Amniotic stem cell (primary cell): ENCODE measurements at places on chromosomes 12 and 14.
A peak's percentile ranks its signal among the peaks of the same experiment; 100 is the strongest.

DNA sequence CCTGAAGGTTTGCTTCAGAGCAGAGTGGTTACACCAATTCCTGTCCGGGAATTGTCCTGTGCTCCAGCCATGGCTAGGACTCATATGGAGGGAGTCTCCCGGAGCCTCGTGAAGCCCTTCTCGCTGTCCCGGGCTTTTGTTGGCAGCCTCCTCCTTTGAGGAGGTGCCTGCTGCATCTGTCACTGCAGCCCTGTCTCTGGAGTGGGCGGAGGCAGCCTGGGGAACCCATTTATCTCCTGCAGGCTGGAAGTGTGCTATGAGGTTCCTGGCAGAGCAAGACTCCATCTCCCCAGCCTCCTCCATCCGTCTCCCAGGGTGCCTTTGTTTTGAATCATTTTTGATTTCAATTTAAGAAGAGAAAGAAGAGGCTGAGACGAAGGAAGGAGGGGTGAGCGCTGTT is 355.3 kb downstream of the GLT1D1 start:
- DNase-seq, result no peak

DNA sequence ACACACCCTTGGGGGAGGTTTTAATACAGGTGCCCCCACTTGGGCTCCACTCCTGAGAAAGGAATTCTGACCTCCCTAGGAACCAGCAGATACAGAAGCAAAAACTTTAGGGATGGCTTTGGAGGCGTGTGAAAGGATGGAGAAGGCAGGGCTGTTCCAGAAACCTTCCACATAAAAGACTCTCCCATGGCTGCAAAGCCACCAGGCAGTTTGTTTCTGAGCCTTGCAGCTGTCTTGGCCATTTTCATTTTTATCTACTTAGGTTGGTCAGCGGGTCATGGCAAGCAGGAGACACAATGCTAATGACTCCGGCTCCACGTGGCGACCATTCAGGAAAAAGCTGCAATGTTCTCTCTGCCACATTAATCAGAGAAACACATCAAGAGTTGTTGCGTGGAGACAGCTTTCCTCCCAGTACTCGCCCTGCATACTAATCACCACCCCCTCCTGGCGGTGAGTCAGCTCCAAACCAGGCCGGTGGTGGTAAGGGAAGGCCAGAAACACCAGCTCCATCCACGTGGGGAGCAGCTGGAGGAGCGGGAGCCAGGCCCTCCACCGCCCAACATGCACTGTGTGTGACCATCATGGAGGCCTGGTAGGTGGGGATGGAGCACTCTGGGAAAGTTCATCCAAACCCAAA is 30.9 kb upstream of the IRF2BPL start:
- DNase-seq, result no peak

- DNase-seq, result no peak
Measured at GRCh38 chr12:90048918-90049317, 340.3 kb upstream of the ATP2B1 start.

GRCh38 chr12:6540181-6540877 is 6.0 kb downstream of the GAPDH start:
- DNase-seq, result peak; percentile 89

- no peak for DNase-seq
Measured at GRCh38 chr12:4145990-4146859, 127.3 kb upstream of the CCND2 start.

DNA sequence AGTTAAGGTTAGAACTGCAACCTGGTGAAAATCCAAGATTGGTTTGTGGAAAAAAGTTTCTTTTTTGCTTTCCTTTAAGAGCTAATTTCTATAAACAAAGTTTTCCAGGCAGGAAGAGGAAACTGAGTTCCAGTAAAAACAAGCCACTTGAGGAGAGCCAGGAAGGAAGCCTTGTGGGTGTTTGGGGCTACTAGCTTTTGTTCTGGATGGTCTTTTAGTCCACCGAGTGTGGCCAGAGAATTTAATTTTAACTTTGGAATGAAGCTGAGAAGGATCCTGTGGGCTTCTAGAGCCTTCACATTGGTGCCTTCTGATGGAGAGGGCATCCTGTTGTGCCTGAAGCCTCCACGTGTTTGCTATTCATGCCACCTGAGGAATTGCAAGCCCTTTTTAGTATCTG is 327.9 kb downstream of the C12orf75 start:
- DNase-seq, result no peak

GRCh38 chr12:46131732-46132469 is 136.9 kb downstream of the SLC38A1 start:
- DNase-seq, result no peak

DNA sequence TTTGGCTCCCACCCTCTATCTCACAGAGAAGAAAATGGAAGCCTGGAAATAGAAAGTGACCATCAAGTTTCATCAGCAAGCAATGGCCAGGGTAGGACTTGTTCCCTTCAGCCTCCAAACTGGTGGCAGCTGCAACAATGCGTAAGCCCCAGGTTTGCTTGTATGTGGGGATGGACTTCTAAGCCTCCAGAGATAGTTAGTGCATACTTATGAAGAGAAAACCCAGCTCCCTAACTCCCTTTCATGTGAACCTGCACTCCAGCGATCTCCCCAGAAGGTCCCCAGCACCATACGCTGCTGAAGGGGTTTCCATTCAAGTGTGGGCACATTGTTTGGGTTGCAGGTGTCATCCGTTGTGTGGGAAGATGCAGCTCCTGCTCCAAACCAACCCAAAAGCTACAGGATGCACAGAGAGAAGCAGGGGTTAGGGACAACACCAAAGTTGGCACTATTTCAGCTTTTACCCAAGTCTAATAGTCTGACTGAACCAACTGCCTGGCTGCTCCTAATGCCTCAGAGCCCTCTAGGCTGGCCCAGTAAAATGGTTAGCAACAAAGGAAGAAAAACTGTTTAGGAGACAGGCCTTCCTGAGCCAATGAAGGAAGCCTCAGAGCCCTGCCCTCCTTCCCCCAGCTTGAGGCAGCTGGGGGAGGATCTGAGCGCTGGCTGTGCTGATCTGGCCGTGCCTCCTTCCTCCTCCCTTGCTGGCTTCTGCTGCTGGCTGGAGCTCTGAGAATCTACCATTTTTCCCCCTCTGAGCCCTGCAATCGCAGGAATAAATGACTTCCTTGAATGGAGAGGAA is 12.3 kb downstream of the ZFP36L1 start:
- DNase-seq, result no peak

DNA sequence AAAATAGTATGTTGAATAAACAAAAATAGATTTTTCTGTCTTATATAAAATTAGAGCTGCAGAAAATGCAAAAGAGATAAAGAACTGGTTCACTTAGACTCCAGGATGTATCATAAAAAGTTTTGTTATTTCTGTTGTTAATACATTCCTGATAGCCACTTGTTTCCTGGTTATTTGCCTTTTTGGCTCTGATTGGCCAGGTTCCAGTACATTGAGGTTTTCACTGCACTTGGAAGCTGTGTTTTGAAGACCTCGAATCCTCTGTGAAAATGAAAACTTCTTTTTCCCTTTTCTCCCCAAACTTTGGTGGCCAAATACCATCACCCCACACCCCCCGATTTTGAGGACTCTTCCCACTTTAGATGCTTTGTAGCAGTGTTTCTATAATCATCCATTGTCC is 525.3 kb downstream of the MED13L start:
- DNase-seq, result no peak

GRCh38 chr12:116236148-116236731 is 41.3 kb downstream of the MED13L start:
- no peak for DNase-seq

- DNase-seq, result no peak
Measured at GRCh38 chr14:82655770-82656169, 1122.1 kb upstream of the SEL1L start.

DNA sequence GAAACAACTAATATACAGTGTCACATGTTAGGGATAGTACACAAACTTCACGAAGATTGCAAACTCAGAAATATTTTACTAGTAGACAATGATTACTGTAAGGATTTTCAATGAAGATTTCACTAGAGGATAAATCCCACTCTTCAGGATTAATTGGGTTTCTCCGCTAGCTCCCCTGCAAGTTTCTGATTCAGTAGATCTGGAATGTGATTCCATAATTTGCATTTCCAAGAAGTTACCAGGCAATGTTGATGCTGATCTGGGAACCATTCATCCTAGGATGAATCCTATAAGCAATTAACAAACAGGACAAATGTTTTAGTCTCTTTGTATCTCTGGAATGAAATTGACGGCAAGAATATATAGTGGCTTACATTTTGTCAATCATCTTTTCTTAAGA is 272.4 kb downstream of the ALX1 start:
- DNase-seq, result no peak

GRCh38 chr14:32256576-32256975 is 53.5 kb upstream of the RNU6-8 start:
- no peak for DNase-seq

- no peak for DNase-seq
Measured at GRCh38 chr12:92055877-92056276, 89.8 kb downstream of the BTG1 start.

DNA sequence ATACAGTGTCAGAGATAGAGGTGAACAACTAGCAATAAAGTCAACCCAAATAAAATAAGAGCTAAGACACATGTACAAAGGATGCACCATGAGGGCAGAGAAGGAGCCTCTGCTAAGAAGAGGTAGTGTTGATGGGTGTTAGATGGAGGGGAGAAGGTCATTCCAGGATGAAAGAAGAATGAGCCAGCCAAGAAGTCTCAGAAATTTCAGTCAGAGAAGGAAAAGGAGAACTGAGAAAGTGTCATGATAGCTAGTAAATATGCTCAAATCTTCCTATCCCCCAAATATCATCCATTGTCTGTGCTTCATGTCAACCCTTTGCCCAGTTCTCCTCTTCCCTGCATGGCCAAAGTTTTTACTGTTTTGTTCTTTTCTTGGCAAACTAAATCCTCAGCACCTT is 225.2 kb upstream of the BTG1 start:
- no peak for DNase-seq

DNA sequence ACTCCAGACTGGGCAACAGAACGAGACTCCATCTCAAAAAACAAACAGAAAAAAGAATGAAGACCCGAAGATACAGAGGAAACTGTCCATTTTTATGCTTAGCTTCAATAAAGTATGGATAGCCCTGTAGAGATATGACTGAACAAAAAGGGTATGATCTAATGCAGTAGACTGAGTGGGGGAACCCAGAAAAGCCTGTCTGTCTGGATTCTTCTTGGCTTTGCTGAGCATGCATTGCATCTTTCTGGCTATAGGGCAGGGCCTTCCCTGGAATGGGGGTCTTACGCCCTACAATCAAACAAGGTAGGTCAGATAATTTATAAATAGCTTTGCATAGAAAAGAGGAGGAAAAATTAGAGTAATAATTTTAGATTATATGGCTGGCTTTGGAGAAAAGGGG is 10.1 kb downstream of the MIA2 start:
- no peak for DNase-seq

GRCh38 chr12:65881965-65882413 is 57.7 kb downstream of the HMGA2 start:
- DNase-seq, result no peak
